ENCODE measurements at places on chromosomes 2 and 18.

- no peak for DNase-seq
Measured at GRCh38 chr2:224849264-224849663, 133.1 kb upstream of the CCDC195 start.

GRCh38 chr2:30942419-30942818 lies 135.2 kb upstream of the CAPN13 start:
- DNase-seq: no peak

- no peak for DNase-seq
Measured at GRCh38 chr2:37708146-37708545, 36.7 kb upstream of the CDC42EP3 start.

GRCh38 chr2:219581346-219581745 lies 9.2 kb downstream of the INHA start:
- no peak for DNase-seq

- DNase-seq: no peak
Measured at GRCh38 chr2:159002462-159003111, 34.1 kb downstream of the TANC1 start.
